ENCODE measurements at places on chromosomes 7 and 10.

GRCh38 chr7:106022193-106022821, 59.2 kb downstream of the CDHR3 start:
- DNase-seq: no peak

GRCh38 chr7:128003787-128004186, 27.4 kb downstream of the LRRC4 start:
- peak; percentile 25 for DNase-seq

DNA sequence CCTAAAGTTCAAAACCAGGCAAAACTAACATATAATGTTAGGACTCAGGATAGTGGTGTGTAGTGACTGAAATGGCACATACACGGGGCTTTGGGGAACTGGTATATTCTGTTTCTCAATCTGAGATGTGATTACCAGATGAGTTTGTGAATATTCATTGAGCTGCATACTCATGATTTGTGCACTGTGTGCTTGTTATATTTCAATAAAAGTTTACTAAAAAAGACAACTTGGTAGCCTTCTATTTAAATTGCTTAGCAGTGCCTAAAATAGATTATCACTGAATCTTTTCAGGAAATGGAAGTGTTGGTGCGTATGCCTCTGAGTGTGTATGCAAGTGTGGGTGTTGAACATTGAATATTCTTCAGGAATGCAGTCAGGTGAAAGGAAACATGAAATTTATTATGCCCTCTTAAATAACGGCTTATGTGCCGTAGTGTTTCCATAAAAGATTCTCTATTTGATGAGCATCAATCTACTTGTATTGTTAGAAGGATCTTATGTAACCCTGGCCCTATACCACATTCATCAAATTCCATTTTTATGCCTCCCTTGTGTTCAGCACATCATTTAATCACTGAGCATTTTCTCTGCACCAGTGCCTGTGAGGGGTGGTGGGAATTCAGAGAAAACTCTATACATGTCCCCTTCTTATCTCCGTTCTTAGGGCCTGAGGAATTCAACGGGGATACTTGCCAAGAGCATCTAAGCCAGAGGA, 82.6 kb upstream of the AUTS2 start:
- no peak for DNase-seq

DNA sequence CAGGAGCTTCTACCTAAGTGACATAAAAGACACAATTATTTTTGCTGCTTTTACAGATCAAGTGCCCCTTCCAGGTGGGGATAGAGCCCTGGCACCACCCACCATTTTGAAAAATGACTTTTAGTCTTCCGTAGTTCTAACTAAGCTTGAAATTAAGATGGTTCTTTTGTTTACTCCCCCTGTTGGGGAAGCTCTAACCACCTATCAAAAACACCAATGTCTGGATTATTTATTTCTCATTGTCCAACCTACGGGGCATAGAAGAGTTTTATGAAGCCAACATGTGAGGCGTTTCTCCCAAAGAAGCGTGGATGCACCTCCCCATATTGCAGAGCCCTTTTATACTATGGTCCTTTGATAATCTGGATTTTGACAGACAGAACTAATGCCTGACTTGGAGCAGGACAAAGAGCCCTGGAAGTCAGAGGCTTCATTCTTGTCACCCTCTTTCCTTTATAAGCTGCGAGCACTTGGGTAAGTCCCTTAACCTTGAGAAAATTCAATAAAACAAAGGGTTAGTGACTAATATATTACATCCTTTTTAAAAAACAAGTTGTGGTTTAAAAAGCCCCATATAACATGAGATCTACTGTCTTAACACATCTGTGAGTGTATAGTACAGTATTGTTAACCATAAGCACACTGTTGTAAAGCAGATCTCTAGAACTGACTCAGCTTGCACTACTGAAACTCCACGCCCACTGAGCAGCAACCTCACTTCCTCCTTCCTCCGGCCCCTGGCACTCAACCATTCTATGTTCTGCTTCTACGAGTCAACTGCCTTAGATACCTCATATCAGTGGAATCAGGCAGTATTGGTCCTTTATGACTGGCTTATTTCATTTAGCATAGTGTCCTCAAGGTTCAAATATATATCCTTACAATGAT, 67.5 kb downstream of the ATXN7L1 start:
- DNase-seq: no peak

- no peak for DNase-seq
Measured at GRCh38 chr7:85730012-85730411, 543.2 kb upstream of the SEMA3D start.

GRCh38 chr10:86958901-86959736, 720 bp downstream of the SNCG start:
- DNase-seq: no peak

GRCh38 chr10:69492746-69493462, 41.6 kb downstream of the TSPAN15 start:
- DNase-seq: no peak

DNA sequence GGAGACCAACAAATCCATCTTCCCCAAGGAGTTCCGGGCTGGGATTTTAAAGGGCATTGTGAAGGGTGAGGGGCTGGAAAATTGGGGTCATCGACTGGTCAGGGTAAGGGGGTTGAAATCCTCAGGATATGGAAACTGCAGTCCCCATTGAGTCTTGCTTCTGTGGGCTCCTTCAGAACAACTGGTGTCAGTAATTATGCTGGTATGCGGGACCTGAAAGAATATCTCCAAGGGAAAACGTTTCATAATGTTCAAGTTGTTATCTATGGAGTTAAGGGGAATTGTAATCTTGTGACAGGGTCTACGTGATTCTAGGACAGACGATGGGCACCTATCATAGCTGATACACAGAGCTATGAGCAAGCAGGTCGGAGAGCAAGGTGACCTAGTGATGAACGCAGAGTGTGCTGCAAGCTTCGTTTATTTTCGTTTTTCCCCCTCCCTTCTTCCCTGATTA, 494 bp upstream of the RHBDD2 start:
- DNase-seq: no peak

DNA sequence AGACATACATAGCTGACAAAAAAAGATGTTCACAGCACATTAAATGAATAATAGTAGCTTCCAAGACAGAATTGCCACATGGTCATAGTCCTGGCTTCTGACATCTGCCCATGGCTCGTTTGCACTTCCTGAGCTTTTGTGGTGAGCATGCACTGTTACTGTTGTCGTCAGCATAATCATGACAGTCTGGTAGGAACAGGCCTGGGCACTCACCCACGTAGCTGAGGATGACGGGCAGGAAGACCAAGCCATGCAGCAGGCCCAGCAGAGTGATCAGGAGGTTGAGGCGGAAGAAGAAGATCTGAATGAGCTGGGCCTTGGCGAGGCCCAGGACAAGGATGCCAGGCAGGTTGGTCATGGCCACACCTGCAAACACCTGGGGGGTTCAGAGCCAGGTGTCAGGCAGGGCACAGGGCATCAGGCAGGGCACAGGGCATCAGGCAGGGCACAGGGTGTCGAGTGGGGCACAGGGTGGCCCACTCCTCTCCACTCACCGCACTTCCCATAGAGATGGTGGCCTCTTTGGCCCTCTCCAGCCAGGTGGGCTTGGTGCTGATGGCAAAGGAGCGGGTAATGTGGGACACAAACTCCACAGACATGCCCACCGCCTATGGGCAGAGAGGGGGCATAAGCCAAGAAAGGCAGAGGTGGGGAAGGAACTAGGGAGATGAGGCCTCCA, 25.3 kb upstream of the NUDCD3 start:
- no peak for DNase-seq

DNA sequence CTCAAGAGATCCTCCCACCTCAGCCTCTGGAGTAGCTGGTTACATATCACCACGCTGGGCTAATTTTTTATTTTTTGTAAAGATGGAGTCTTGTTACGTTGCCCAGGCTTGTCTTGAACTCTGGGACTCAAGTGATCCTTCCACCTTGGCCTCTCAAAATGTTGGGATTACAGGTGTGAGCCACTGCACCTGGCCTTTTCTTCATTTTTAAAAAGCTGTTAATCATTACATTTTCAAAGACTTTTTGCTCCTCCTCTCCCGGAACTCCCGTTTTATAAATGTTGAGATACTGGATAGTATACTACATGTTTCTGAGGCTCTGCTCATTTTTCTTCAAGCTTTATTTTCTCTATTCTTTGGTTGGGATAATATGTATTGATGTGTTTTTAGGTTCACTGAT, 16.4 kb downstream of the AOAH start:
- DNase-seq: no peak

GRCh38 chr10:75375838-75376237, 25.7 kb downstream of the ZNF503 start:
- peak; percentile 40 for DNase-seq

DNA sequence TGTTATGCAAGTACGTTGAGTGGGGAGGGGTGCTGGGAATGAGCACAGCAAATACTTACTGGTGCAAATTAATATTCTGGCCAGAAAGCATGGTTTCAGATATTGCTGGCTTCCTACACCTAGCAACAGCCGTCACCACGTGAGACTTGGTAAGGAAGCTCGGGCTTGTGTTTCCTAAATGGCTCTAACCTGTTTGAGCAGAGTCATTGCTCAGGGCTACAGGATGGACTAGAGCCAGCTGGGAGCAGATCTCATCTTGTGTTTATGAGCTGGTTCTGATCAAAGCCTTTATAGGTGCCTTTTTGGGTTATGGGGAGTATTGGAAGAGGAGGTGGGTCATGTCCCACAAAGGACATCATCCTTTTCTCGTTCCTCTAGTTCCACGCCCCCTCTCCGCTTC, 200.3 kb downstream of the BUB3 start:
- DNase-seq: no peak

GRCh38 chr10:119970107-119970506, 77.6 kb downstream of the SEC23IP start:
- no peak for DNase-seq

DNA sequence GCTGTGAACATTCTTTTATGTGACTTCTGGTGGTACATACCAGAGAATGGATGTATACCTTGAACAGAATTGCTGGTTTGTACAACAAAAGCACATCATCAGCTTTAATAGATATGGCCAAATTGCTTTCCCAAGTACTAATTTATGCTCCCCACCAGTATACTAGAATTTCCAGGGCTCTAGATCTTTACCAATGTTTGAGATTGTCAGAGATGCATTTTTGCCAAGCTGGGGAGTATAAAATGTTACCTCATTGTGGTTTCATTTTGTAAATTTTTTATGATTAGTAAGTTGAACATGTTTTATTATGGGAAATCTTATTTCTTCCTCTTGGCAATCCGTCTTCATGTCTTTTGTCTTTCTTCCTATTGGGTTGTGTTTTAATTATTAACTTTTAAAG, 179.9 kb upstream of the TMEM106B start:
- no peak for DNase-seq

DNA sequence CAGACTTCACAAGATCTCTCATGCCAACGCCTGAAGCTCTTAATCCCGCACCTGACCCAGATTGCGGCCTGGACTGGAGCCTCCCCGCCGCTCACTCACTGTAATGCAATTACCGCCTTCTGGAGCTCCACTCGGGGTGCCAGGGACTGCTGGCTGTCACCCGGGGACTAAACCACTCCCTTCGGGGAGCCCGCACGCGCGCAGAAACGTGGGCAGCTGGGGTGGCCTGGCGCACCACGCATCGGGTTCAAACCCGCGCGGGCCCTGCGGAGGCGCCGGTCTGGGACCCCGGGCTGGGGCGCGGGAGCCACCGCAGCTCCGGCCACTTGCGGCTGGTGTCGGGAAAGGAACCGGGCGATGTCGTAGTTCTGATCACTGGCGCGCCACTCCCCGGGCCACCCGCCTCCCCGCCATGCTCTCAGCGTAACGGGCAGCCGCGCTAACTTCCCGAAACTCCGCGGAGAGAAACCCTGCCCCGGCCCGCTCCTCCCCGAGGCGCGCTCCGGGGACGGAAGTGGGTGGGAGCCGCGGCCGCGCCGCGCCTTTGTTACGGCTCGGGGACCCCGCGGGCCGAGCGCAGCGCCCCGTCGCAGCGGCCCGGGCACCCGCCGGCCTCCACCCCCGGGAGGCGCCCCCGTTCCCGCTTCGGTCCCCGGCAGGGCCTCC, 100.3 kb upstream of the SVIL start:
- peak; percentile 26 for DNase-seq

DNA sequence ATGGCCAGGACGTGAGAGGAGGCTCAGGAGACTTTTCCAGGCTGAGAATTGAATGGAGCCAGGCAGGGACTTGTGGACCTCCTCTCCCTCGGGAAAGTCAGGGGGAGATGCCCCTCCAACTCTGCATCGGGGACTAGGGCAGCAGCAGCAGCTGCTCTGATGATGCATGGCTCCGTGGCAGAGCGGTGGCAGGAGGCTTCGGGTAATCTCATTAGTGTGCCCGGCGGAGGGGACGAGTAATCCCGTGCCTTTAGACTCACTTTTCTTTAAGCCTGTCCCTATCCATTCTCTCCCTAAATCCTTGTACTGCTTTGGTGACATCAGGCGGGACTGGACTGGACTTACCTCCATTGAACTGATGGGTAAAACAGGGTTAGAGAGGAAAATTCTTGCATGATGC, 75.1 kb downstream of the ZMIZ1 start:
- no peak for DNase-seq

GRCh38 chr7:155441856-155442255, 16.1 kb upstream of the EN2 start:
- no peak for DNase-seq

- DNase-seq: no peak
Measured at GRCh38 chr7:131525820-131526219, 30.6 kb downstream of the PODXL start.

GRCh38 chr7:100602889-100603725, 944 bp downstream of the PCOLCE start:
- no peak for DNase-seq

DNA sequence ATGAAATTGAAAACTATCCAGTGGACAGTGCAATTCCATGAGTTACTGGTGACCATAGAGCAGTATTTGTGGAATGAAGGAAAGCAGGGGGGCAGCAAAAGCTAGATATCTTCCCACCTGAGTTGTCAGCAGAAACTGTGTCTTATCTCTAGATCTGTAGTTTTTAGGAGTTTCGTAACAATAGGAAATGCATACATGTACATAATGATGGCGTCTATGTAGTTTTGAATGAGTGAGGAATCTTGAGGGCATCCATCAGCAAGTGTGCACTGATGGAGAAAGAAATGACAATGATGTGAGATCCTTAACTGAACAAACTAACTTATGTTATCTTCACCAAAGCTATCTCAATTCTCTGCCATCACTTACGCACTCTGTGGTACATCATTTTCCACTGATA, 114.5 kb downstream of the LRRC4 start:
- no peak for DNase-seq
